ENCODE measurements at places on chromosomes 16 and 17. TPM values are rescaled to one million over a fixed set of nuclear protein-coding genes. Genes with fewer than 3 reads are reported as not detected.

- H3K4me1 ChIP-seq = peaks cover 9% of the 10 kb centered on the region
- DNase-seq = no peak
Observed at GRCh38 chr16:4376893-4377572, 5.4 kb downstream of the VASN start.

GRCh38 chr17:78892936-78893379 is 10.0 kb downstream of the CEP295NL start:
- no peak overlapping the region for H3K27ac ChIP-seq
- H3K4me3 ChIP-seq = no peak overlapping the region
- no peaks in the 10 kb centered on the region for H3K27me3 ChIP-seq
- no peak for DNase-seq

- H3K4me3 ChIP-seq = no peak overlapping the region
- no peak for DNase-seq
- no peak overlapping the region for H3K27ac ChIP-seq
- H3K27me3 ChIP-seq = peaks cover 75% of the 10 kb centered on the region
- H3K4me1 ChIP-seq = peaks cover 25% of the 10 kb centered on the region
- no peaks in the 10 kb centered on the region for H3K36me3 ChIP-seq
Observed at GRCh38 chr17:60147553-60148223, 2.1 kb upstream of the CA4 start.

GRCh38 chr16:23505180-23505665 is 5.1 kb downstream of the GGA2 start:
- peaks cover 32% of the 10 kb centered on the region for H3K36me3 ChIP-seq
- H3K4me1 ChIP-seq = peaks cover 57% of the 10 kb centered on the region
- H3K4me3 ChIP-seq = no peak overlapping the region
- no peaks in the 10 kb centered on the region for H3K27me3 ChIP-seq
- peak overlapping the region; percentile 79 for H3K27ac ChIP-seq
- DNase-seq = no peak

DNA sequence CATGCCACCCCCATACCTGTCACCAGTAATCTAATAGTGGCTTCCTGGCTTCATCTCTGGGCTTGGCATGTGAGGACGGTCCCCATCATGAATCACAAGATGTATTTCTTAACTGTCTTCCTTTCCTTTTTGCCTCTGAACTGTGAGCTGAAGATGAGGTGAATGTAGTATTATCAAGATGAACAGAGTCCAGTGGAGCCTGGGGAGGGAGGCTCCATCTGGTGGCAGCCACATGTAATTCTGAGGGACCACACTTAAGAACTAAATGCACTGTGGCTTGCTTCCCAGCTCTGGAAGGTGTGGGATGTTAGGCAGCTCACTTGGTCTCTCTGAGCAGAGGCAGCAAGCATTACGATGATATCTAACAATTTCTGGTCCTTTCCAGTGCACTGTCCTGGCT is 354.9 kb upstream of the ASIC2 start:
- no peak overlapping the region for H3K27ac ChIP-seq
- DNase-seq = peak; percentile 9
- H3K4me3 ChIP-seq = no peak overlapping the region
- H3K4me1 ChIP-seq = no peaks in the 10 kb centered on the region
- peaks cover 16% of the 10 kb centered on the region for H3K27me3 ChIP-seq
- H3K36me3 ChIP-seq = no peaks in the 10 kb centered on the region

DNA sequence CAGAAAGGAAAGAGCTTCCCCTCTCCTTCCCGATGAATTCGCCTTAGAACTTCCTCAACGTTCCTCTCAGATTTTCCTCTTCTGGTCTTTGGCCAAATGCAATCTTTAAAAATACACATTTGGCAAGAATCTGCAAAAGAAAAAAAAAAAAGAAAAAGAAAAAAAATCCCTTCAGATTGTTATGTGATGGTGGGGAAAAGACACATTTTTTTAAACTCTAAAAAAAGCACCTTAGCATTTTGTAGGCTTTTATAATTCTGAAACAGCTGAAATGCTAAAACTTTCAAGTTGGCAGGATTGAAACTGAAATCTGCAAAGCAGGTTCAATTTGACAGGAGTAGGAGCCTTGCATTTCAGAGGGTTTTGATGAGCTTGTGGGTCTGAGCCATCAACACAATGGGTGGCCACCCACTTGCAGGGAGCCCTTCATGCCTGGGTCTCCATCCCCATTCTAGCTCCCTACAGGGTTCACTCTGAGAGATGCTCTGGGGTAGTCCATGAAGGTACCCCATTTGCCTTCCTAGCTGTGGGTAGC is 33.1 kb downstream of the CACNG3 start:
- no peaks in the 10 kb centered on the region for H3K36me3 ChIP-seq
- H3K27me3 ChIP-seq = peaks cover 16% of the 10 kb centered on the region
- no peak overlapping the region for H3K27ac ChIP-seq

GRCh38 chr16:69744363-69745231 is 10.1 kb downstream of the NOB1 start:
- no peak overlapping the region for H3K4me3 ChIP-seq
- peak overlapping the region; percentile 16 for H3K27ac ChIP-seq
- H3K36me3 ChIP-seq = peaks cover 72% of the 10 kb centered on the region
- no peak for DNase-seq
- H3K27me3 ChIP-seq = no peaks in the 10 kb centered on the region
- H3K4me1 ChIP-seq = peaks cover 7% of the 10 kb centered on the region

DNA sequence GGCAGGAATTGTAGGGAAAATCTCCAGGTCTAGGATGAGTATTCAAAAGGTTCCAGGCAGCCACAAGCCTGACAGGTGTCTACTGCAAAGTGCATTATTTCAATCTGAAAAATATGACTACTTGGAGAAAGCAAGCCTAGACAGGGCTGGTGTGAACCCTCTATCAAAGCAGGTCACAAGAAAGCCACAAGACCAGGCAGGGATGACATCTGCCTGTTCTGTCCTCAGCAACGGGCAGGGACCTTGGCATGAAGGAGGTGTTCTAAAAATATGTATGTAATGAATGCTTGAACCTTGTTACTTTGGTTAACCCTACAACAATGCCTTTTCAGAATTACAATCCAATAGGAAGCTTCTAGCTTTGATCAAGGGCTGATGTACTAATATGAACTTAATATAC is 1.2 kb upstream of the COX6A2 start:
- peaks cover 10% of the 10 kb centered on the region for H3K4me1 ChIP-seq
- no peak overlapping the region for H3K4me3 ChIP-seq
- no peaks in the 10 kb centered on the region for H3K36me3 ChIP-seq

GRCh38 chr17:34169496-34169895 is 85.6 kb upstream of the CCL2 start:
- peaks cover 1% of the 10 kb centered on the region for H3K4me1 ChIP-seq
- H3K27ac ChIP-seq = no peak overlapping the region
- H3K36me3 ChIP-seq = no peaks in the 10 kb centered on the region
- no peak for DNase-seq
- H3K27me3 ChIP-seq = peaks cover 10% of the 10 kb centered on the region

GRCh38 chr17:10233161-10233560 is 34.8 kb upstream of the GAS7 start:
- no peaks in the 10 kb centered on the region for H3K4me1 ChIP-seq
- peak; percentile 7 for DNase-seq
- H3K36me3 ChIP-seq = no peaks in the 10 kb centered on the region
- H3K27me3 ChIP-seq = no peaks in the 10 kb centered on the region

GRCh38 chr16:19583665-19584300 is 28.3 kb downstream of the VPS35L start:
- no peak overlapping the region for H3K4me3 ChIP-seq
- H3K27me3 ChIP-seq = no peaks in the 10 kb centered on the region
- peaks cover 43% of the 10 kb centered on the region for H3K36me3 ChIP-seq
- H3K4me1 ChIP-seq = peaks cover 10% of the 10 kb centered on the region
- DNase-seq = peak; percentile 32
- no peak overlapping the region for H3K27ac ChIP-seq

DNA sequence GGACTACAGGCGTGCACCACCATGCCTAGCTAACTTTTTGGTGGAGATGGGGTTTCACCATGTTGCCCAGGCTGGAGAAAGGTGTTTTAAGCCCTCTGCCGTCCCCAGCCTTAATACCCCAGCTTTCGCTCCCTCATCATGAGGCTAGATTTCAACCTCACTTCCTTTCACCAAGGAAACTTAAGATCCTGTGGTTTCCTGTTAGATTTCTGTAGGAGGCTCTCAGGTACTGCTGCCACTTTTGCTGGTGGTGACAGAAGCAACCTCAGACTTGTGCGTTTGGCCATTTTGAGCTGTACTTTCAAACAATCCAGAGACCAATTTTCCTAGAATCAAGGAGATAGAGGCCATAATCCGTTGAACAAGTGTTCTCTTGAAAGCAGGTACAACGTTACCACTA is 36.2 kb downstream of the MPHOSPH6 start:
- H3K27me3 ChIP-seq = no peaks in the 10 kb centered on the region
- peaks cover 19% of the 10 kb centered on the region for H3K36me3 ChIP-seq
- H3K4me1 ChIP-seq = peaks cover 20% of the 10 kb centered on the region
- peak overlapping the region; percentile 64 for H3K27ac ChIP-seq

The PSMD12 gene
- total RNA-seq = 80.9 TPM

The LPO gene
- total RNA-seq = not detected
